ENCODE measurements at places on chromosomes 13 and 19. TPM values are rescaled to one million over a fixed set of nuclear protein-coding genes. Genes with fewer than 3 reads are reported as not detected.

DNA sequence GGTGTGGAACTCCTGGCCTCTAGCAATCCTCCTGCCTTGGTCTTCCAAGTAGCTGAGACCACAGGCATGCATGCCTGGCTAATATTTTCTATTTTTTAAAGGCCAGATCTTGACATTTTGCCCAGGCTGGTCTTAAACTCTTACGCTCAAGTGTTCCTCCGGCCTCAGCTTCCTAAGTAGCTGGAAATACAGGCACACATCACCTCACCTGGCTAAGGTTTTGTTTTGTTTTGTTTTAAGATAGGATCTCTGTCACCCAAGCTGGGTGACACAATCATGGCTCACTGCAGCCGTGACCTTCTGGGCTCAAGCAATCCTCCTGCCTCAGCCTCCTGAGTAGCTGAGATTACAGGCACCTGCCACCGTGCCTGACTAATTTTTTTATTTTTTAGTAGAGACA is 5.5 kb upstream of the RLN3 start:
- no peaks in the 10 kb centered on the region for H3K27me3 ChIP-seq
- no peaks in the 10 kb centered on the region for H3K36me3 ChIP-seq
- peaks cover 7% of the 10 kb centered on the region for H3K4me1 ChIP-seq
- no peak overlapping the region for H3K27ac ChIP-seq
- H3K4me3 ChIP-seq: no peak overlapping the region
- no peak for DNase-seq

GRCh38 chr13:66855131-66855530 is 375.0 kb downstream of the PCDH9 start:
- no peaks in the 10 kb centered on the region for H3K27me3 ChIP-seq
- no peak overlapping the region for H3K27ac ChIP-seq
- no peaks in the 10 kb centered on the region for H3K4me1 ChIP-seq
- H3K4me3 ChIP-seq: no peak overlapping the region
- DNase-seq: no peak

The EXOC3L2 gene
- not detected for total RNA-seq

The NLRP12 gene
- not detected for total RNA-seq
